Brain (organoid and tissue), 16 donors: ENCODE measurements at places on chromosomes 13 and 19.

GRCh38 chr13:94590744-94591143, 5.2 kb downstream of the TGDS start:
- DNase-seq = no peak

DNA sequence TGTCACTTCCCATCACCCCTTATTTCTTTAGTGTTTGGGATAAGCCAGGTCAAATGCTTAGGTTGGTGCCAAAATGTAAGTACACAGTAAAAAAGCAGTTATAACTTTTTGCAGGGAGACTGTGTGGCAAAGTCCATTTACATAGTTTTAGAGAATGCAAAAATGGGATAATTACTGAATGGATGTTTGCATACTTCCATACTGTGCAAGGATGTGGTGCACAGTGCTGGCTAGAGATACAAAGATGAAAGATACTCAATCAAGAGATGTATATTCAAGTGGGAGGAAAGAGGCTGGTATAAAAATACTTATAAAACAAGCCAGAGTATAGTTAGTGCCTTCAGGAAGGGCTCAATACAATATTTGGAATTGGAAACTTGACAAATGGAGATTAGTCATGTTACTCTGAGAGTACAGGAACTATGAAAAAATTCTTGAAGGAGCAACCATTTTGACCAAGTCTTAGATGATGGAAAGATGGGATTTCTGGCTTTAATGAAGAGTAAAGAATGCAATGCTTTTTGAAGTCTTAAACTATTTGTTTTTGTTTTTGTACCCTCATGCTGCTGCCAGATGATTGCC, 8.0 kb downstream of the PDS5B start:
- no peak for DNase-seq

GRCh38 chr19:41706741-41707501, 1.5 kb upstream of the CEACAM5 start:
- DNase-seq = no peak

DNA sequence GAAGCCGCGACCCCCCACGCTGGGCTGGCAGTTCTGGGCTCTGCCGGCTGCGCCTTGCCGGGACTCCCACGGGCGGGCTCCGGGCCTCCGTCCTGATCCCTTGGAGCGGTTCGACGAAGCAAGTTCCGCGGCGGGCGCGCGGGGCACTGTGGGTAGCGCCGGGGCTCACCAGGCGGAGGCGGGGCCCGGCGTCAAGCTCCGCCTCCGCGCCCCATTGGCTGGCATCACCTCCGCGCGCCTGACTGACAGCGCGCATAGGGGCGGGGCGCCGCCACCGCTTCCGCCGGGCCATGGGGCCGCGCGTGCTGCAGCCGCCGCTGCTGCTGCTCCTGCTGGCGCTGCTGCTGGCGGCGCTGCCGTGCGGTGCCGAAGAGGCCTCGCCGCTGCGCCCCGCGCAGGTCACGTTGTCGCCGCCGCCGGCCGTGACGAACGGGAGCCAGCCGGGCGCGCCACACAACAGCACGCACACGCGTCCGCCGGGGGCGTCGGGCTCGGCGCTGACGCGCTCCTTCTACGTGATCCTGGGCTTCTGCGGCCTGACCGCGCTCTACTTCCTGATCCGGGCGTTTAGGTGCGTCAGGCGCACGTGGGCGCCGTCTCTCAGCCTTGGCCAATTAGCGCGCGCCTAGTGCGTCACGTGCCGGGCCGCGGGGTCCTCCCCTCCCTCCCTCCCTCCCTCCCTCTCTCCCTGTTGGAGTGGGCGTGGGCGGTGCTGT, at the start of gene FAM174C:
Gene FAM174C, plus strand, starts transcription at position 271 of the 716 bp plus-strand sequence. Its CDS starts 20 bp downstream, at position 291.
- DNase-seq = peak; percentile 98

DNA sequence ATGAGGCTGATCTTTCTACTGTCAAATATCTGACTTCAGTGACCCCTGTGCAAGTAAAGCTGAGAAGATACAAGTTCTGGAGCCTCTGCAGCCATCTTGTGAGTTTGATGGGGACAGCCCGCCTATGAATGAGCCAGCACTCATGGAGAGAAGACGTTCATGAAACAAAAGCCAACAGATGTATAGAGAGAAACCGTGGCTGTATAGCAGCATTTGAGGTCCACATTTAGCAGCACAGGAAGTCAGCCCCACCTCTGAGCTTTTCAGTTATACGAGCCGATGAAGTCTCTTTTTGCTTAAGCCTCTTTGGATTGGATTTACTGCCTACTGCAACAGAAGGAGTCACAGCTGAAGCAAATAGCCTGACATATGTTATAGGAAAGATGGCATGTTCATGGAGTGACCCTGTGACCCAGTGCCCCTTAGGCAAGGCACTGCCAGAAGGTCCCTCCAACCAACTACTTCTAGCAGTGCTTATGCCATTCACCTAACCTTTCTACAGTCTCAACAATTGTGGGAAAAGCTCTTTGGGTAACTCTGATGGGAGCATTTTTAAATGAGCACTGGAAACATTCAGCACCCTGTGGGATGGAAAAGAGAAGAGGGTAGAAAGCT, 3.5 kb upstream of the DLEU7 start:
- no peak for DNase-seq

DNA sequence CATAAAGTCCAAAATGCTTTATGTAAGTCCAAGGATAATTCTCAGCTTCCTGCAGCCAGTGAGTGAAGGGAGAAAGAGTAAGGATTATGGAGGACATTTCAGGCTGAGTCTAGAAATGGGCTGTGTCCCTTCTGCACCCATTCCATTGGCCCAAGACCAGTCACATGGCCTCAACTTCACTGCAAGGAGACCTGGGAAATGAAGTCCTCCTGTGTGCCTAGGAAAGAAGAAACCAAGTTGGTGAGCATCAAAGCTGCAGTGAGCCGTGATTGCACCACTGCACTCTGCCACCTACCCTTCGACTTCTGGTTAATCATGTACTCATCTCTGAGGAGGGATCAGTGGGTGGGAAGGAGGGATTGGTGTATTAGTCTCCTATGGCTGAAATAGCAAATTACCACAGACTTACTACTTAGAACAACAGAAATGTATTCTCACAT, 3.6 kb upstream of the CD37 start:
- DNase-seq = peak; percentile 54

GRCh38 chr13:96615252-96615651, 379.0 kb downstream of the OXGR1 start:
- DNase-seq = no peak
